ENCODE measurements at places on chromosomes 4 and X.

DNA sequence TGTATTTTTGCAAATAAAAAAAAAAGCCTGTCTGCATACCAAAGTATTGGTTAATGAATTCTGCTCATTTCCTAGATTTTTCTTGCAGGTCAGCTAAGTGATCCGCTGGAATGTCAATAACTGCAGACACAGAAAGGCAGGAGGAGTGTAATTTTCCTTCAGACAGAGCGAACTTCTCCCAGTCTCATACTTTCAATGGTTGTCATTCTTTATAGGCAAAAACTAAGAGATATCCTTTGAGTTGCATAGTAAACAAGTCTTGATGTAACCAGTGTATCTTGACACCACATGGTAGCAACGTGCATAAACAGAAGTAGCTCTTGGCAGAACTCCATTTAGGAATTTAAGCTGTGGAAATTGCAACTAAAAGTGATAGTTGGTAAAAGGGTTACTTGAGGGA lies 8.2 kb downstream of the CAPN6 start:
- no peak for DNase-seq

- DNase-seq, result no peak
Measured at GRCh38 chrX:74133156-74133796, 170.7 kb upstream of the ZCCHC13 start.

- no peak for DNase-seq
Measured at GRCh38 chr4:183335369-183335940, 13.2 kb upstream of the CLDN24 start.

DNA sequence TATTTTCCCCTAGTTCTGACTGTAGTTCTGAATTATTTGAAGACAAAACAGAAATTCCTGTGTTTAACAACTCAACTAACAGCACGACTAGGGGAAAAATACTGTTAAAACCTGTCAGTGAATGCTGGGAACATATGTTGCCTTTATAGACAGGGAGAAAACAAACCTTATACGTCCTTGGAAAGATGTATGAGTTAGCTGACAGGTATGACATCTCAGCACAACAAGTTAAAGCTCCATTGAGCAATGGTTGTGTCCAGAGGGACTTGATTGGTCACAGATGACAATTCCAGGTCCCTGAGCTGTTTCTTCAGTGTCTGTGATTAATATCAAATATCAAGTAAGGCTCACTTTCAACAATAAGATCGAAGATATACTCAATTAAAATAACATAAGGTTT lies 58.2 kb upstream of the DDIT4L start:
- no peak for DNase-seq

DNA sequence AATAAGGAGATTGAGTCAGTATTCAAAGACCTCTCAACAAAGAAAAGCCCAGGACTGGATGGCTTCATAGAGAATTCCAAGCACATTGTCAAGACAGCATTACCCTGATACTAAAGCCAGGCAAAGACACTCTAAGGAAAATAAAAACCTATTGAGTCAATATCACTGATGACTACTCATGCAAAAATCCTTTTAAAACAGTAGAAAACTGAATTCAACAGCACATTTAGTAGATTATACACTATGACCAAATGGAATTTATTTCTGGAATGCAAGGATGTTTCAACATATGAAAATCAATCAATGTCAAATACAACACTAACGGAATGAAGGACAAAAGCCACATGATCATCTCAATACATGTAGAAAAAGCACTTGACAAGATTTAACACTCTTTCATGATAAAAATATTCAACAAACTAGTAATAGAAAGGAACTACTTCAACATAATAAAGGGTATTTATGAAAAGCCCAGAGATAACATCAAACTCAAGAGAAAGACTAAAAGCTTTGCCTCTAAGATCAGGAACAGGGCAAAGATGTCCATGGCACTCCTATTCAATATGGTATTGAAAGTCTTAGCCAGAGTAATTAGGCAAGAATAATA lies 633.3 kb downstream of the ANKRD50 start:
- no peak for DNase-seq

- no peak for DNase-seq
Measured at GRCh38 chr4:139986689-139987501, 167.1 kb downstream of the MAML3 start.

- no peak for DNase-seq
Measured at GRCh38 chrX:96440941-96441340, 243.7 kb upstream of the DIAPH2 start.

GRCh38 chr4:184628103-184628502 lies 21.1 kb downstream of the CASP3 start:
- no peak for DNase-seq

DNA sequence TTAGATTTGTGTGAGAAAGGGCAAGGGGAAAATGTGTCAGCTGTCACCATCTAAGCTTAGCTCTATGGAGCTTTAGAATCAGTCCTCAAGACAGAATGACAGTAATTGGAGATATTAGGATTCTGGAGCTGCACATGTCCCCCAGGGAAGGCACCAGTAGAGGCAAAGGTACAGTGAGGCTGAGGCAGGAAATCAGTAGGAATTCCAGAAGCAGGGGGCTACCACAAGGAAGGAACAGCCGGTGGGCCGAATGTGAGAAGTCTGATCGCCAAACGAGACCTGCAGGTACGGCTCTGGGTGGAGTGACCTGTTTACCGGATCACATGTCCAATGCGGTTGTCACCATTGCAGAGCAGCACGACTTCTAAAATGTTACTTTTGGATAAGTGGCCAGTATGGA lies 52.6 kb downstream of the RNF150 start:
- DNase-seq, result no peak

DNA sequence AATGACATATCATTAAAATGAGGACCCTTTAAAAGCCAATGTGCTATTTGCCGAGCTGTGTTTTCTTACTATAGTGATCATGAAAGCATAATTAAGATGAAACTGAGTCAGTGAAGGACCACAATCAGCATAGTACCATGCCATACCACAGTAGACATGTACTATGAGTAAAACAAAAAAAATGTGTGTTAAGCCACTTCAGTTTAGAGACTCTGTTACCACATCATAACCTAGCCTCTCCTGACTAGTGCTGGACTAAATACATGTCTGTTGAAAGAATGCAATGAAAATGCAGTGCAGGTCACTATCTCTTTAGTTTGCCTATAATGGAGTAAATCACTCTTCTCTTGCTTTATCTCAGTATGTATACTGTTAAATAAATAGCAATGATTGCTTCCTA lies 12.3 kb upstream of the DDX53 start:
- DNase-seq, result no peak

- no peak for DNase-seq
Measured at GRCh38 chr4:100823066-100823992, 305.5 kb upstream of the EMCN start.

DNA sequence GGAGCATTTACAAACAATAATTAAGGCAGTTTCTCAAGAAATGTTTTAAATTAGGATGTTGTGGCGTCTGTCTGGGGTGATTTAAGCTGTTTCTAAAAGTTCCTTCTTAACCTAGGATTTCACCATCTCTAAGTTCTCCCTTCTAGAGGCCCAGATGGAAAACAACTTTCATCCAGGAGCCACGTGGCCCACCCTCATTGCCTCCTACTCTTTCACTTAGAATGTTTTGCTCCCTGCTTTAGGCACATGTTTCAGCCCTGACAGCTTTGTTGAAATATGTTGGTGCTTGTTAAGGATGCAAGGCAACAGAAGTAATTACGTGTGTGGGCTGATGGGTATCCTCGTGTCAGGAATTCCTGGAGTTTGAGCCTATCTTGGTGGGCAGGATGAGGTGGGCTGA lies 131.3 kb downstream of the GUCY2F start:
- no peak for DNase-seq

Measured in stimulated activated CD4-positive, alpha-beta T cell treated with anti-CD3 and anti-CD28 coated beads, TNF-alpha, amount 100 ng/mL, for 4 hours (primary cell).